ENCODE measurements at places on chromosomes 16 and 17.

DNA sequence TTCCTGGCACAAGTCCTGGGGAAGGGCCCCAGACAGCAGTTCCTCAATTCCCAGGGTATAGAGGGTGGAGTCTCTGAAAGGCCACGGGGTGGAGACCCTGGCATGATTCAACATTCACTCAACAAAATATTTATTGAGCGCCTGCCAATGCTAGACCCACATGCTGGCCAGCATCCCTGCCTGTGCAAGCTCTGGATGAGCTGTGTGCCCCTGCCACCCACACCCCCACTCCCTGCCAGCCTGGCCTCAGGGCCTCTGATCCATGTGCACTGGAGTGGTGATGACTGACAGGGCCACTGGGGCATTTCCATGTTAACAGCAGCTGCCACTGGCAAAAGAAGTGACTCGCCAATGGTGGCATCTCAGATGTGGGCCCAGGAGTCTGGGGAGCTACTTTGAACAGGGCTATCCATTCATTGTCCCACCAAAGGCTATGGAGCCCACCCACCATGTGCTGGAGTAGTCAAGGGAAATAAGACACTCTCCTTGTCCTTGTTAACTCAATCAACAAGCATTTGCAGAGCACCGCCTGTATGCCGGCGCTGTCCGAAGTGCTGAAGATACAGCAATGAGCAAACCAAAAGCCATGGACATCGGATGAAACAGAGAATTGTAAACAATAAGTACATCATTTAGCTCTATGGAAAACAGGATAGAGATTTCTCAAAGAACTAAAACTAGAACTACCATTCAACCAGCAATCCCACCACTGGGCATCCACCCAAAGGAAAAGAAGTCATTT lies 3.0 kb upstream of the PRSS22 start:
- DNase-seq = no peak

DNA sequence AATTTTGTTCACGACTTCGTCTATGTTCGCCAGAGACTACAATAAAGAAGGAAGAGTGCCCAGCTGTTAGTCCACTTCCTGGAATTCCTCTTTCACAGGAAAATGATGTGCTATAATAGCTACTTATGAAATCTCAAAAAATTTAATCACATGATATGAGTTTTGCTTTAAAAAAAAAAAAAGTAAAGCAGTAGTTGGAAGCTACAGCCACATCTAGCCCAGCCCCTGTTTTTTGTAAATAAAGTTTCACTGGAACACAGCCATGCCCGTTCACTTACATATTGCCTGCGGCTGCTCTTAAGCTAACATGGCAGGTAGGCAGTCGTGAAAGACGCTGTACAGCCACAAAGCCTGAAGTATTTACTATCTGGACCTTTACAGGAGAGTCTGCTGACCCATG lies 15.3 kb downstream of the VPS53 start:
- no peak for DNase-seq

- no peak for DNase-seq
These were observed 10.8 kb upstream of the SLC46A1 start for GRCh38 chr17:28416703-28417311.

DNA sequence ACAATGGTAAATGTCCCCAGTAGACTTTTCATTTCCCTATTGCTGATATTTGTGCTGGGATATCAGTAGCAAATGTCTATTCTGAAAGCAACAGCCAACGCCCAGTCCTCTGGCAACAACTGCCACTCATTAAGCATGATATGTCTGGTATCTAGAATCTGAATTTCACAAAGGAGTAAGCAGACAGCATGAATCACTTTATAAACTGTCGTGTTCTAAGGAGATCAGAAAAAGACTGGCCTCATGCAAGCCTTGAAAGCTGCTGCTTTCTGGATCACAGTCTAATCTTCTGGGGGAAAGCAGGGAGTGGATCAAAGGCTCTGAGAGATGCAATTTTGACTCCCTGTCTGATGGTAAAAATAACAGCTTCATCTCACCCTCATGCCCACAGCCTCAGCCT lies 153.1 kb upstream of the NOG start:
- no peak for DNase-seq

DNA sequence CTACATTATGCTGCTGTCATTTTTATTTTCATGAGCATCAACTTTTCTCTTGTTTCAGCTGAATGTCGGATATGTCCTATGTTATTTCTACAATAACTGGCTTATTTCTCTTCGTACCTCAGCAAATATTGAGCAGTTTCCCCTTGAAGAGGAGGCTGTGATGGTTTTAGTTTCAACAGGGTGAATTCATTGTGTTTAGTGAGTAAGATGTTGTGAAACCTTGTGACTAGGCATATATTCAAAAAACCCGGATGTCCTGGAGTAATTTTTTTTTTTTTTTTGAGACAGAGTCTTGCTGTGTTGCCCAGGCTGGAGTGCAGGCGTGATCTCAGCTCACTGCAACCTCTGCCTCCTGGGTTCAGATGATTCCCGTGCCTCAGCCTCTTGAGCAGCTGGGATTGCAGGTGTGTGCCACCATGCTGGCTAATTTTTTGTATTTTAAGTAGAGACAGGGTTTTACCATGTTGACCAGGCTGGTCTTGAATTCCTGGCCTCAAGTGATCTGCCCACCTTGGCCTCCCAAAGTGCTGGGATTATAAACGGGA lies 11.1 kb downstream of the CPD start:
- no peak for DNase-seq

DNA sequence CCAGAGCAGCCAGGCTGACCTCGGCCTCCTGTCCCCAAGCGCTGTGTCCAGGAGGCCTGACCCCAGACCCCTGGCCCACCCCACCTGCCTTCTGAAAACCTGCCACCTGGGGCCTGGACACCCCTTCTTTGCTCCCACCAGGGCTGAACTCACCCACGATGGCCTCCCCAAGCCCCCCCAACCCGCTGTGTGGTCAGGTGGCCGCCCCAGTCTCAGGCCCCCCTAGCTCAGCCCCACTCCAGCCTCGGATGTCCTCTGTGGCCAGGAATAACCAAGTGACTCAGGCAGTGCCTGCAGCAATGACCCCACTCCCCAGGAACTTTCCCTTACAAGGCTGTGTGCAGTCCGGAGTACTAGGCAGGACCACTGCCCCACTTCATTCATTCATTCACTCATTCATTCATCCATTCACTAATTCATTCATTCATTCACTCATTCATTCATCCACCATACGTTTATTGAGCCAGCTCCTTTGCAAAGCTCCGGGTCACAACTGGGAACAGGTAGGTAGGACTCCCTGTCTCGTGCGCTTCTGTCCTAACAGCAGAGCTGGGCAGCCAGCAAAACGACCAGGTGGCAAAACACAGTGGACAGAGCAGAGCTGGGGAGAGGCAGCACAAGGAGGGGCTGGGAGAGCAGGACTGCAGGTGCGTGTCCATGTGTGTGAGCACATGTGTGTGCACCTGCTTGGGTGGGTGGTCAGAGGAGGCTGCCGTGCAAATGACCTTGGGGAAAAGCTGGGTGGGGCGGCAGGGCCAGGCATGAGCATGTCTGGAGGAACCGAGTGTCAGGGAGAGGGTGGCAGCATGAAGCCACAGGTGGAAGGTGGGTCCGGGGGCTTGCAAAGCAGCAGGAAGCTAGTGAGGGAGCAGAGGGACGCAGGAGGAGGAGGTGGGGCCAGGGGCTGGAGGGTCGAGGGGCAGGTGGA lies 75.8 kb upstream of the CBX4 start:
- DNase-seq = no peak

DNA sequence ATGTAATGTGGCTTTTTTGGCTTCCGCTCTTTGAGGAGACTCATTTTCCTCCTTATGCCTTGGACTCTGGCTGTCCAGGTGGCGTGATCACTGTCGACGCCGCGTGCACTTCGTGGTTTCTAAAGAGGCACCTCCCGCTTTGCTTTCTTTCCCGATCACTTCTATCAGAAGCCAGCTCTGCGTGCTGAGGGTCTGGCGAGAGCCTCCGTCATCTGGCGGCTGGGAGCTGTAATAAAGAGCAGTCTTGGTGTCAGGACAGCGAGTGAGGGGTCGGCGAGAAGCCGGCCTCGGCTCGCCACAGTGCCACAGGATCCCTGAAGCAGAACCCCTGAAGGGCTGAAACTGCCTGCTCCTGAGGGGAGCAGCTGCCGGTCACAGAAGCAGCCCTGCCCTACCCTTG lies 7.4 kb downstream of the ZNF750 start:
- no peak for DNase-seq

DNA sequence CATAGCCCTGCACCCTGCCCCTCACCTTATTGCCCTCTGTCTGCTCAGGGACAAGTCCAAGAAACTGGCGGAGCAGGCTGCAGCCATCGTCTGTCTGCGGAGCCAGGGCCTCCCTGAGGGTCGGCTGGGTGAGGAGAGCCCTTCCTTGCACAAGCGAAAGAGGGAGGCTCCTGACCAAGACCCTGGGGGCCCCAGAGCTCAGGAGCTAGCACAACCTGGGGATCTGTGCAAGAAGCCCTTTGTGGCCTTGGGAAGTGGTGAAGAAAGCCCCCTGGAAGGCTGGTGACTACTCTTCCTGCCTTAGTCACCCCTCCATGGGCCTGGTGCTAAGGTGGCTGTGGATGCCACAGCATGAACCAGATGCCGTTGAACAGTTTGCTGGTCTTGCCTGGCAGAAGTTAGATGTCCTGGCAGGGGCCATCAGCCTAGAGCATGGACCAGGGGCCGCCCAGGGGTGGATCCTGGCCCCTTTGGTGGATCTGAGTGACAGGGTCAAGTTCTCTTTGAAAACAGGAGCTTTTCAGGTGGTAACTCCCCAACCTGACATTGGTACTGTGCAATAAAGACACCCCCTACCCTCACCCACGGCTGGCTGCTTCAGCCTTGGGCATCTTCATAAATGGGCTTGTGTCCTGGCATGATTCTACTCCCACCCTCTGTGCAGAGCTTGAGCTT lies 6.3 kb upstream of the NFATC3 start:
- DNase-seq = no peak

DNA sequence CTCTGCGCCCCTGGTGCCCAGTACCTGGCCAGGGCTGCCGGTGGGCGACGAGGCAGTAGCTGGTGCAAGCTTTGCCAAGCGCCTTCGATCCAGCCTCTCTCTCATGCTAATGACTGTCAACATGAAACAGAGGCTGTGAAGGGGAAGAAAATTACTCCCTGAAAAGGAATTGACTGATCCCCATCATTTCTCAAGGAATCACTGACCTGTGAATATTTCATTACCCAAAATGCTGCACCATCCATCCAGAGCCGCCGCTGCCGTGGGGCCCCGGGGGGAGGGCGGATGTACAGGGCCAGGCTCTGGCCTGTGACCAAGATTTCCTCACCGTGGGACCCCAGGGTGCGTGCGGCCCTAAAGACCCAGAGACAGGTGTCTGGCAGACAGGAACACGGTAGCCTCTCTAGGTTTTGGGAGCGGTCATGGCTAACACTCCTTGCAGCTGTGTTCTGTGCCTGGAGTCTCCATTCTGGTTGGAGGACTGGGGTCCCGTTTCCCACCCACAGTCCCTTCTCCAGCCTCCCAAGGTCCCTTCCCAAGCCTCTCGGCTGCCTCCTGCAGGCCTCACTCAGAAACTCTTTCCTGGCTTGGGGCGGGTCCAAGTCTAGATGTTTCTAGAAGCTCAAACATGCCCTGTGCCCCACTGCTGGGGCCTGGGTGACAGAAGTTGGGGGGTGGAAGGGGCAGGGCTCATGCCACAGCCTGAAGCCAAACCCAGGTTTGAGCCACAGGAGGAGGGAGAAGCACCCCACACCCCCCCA lies 73.3 kb downstream of the ENGASE start:
- DNase-seq = no peak

GRCh38 chr16:65119435-65119834 lies 2.4 kb downstream of the CDH11 start:
- DNase-seq = no peak

GRCh38 chr17:5485270-5486205 lies at the start of gene DERL2:
Gene DERL2 (minus strand): TSS chr17:5486178. CDS start chr17:5486161, 17 bp downstream.
- no peak for DNase-seq
